Ovary (tissue), 10 donors: ENCODE measurements at places on chromosomes 1 and 21. TPM values are rescaled to one million over a fixed set of nuclear protein-coding genes. Genes with fewer than 3 reads are reported as not detected.

GRCh38 chr1:232937741-232938375 is 12.6 kb upstream of the NTPCR start:
- no peak for DNase-seq

DNA sequence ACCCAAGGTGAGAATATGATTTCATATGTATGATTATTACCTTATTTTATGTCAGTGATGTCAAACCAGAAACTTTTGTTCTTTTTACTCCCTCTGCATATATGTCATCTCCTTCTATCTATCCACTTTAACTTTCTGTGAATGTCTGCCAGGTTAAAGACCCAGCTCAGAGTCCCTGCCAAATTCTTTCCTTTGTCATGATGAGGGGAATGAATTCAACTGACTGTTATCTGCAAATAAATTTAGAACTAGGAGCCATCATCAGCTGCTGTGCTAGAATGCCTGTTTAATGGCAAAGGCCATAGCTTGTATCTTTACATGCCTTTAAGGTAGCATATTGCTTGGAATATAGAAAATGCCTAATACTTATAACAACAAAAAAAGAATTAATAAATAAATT is 815.6 kb upstream of the NEGR1 start:
- no peak for DNase-seq

DNA sequence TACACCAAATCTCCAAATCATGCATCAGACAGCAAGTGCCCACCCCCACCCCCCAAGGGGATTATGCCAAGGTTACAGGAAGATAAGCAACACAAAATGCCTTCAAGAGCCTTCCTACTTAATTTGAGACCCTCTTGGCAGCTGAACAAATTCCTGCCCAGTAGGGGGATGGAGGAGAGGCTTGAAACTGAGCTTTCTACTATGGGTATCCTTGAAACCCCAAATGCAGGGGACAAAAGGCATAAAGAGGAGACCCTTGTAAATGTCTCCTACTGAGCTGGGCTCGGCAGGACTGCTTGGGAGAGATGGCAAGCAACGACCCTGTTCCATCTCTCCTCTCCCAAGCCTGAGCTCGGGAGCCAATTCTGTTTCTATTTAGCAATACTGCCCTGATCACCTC is 3.5 kb downstream of the SLC41A1 start:
- no peak for DNase-seq

GRCh38 chr21:15566703-15567102 is 163.1 kb upstream of the USP25 start:
- DNase-seq, result no peak

DNA sequence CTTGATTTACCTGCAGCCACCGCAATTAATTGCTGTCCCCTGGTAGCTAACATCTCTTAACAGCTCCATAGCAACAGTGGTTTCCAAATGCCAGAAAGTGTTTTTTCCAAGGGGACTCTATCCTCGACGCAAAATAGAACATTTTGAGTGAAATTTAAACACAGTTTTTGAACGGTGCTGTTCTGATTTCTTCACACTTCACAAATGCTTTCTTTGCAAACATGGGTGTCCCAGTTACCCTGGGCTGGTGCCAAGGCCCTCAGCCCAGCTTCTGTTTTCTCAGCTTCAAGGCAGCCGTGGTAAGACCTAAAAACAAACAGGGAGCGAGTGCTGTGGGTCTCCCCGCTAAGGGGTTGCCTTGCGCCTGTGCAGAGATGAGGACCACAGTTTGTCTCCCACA is 147.3 kb upstream of the VAMP3 start:
- DNase-seq, result no peak

DNA sequence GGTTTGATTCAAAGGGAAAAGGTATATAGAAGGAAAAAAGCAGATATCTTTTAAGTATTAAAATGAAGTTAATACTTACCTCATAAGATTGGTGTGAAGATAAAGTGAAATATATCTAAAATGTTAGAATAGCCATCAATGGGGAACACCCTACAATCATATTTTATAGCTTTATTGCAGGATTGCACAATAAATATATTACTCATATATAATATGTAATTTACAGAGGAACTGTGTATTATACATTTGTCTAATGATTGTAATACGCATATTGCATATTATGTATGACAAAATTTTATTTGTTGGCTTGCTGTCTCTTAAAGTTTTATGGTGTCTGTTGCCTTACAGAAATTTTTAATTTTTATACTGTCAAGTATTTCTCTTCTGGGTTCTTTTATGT is 47.8 kb downstream of the UCHL5 start:
- no peak for DNase-seq

CLDN8 gene
- total RNA-seq, result not detected

OR2L8 gene
- not detected for total RNA-seq
